ENCODE measurements at places on chromosomes 5 and 9.

DNA sequence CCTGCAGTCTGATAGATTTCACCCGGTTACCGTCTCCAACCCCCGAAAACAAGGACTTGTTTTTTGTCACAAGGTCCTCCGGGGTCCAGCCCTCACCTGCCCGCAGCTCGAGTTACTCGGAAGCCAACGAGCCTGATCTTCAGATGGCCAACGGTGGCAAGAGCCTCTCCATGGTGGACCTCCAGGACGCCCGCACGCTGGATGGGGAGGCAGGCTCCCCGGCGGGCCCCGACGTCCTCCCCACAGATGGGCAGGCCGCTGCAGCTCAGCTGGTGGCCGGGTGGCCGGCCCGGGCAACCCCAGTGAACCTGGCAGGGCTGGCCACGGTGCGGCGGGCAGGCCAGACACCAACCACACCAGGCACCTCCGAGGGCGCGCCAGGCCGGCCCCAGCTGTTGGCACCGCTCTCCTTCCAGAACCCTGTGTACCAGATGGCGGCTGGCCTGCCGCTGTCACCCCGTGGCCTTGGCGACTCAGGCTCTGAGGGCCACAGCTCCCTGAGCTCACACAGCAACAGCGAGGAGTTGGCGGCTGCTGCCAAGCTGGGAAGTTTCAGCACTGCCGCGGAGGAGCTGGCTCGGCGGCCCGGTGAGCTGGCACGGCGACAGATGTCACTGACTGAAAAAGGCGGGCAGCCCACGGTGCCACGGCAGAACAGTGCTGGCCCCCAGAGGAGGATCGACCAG, 121.3 kb downstream of the DAB2IP start:
- DNase-seq = no peak

DNA sequence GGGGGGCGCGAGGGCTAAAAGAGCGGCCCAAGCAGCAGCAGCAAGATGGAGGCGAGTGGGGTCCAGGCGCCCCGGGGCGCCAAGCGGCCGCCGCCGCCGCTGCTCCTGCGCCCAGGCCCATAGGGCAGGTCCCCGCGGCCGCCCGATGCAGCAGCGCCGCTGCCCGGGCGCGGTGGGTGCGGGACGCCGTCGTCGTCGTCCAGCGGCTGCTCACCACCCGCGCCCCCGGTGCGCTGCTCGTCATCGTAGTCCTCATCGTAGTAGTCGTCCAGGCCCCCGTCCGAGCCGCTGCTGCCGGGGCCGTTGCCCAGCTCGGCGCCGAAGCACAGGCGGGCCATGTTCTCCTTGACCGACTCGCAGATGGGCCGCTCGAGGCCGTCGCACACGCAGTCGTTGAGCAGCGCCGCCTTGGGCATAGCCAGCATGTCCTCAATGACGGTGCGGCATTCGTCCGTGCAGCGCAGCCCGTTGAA, 1.5 kb downstream of the GAS1 start:
- DNase-seq = no peak

DNA sequence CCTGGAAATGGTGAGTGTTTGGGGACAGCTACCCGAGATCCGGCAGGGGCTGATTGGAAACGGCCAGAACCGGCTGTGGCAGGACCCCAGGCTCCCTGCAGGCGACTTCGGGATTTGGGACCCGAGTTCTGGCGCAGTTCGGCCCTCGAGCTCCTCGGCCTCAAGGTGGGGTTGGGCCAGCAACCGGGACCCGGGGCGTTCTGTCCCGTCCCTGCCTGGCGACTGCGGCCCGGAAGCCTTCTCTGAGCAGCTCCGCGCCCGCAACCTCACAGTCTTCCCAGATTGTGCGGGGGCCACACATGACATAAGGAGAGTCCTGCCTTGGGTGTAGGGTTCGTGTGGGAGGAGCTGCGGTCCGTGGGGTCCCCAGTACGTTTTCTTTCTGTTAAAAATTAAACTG, 23.2 kb upstream of the NEURL1B start:
- no peak for DNase-seq

DNA sequence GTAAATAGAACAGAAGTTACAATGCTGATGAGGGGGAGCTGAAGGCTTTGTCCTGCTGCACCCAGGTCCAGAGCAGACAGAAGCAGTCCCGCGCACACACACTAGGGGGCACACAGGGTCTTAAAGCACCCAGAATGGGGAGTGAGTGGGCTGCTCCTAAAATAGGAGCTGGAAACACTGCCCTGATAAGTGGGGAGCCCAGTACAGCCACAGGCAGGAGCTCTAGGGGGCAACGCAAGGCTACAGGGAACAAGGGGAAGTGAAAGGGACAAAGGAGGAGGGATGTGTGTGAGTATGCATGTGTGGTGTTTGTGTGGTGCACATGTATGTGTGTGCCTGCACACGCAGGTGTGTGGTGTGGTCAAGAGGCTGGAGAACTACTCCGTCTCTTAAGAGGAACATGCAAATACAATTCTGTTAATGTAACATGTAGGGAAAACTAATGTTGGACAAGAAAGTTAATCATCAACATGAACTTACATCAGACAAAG, 191.5 kb downstream of the ROR2 start:
- no peak for DNase-seq

GRCh38 chr5:113085084-113085414, 108.5 kb downstream of the DCP2 start:
- DNase-seq = no peak

GRCh38 chr5:371811-372555, 50.5 kb downstream of the AHRR start:
- DNase-seq = no peak

- DNase-seq = no peak
Measured at GRCh38 chr5:139076111-139076510, 122.1 kb downstream of the SIL1 start.

All from T-helper 17 cell (primary cell).